ENCODE measurements at places on chromosomes 11 and 22.

- DNase-seq = no peak
Observed at GRCh38 chr11:16928044-16928443, 86.2 kb downstream of the PLEKHA7 start.

GRCh38 chr11:102399189-102399588, 52.2 kb downstream of the BIRC2 start:
- DNase-seq = no peak

- DNase-seq = peak; percentile 90
Observed at GRCh38 chr22:40491990-40492631, 121.7 kb downstream of the SGSM3 start.

DNA sequence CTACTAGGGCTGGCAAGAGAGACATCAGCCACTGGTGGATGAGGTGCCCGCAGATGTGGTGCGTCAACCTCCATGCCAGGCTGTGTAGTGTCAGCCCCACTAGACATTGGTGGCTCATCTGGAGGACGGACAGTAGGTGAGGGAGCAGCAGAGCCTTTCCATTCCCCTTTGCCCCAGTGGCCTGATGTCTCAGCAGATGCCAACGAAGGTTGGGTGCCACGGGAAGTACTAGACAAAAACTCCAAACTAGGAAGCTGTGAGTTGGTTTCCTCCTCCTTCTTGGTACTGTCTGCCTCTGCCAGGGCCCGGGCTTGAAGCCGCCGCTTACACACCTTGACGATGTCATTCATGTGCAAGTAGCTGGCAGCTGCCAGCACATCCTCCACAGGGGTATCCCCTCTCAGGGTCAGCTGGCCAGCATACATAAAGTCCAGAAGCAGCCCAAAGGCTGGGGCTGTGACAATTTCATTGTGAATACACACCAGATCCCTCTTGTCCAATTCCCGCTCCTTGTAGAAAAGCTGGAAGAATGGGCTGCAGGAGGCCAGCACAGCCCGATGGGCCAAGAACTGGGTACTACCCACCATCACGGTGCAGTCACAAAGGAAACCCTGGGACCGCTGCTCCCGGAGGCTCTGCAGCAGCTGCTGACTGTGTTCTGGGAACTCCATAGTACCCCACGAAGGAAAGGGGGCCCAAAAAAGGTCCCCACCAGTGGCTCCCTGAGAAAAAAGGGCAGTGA, 795 bp downstream of the ZBTB3 start:
- DNase-seq = no peak

DNA sequence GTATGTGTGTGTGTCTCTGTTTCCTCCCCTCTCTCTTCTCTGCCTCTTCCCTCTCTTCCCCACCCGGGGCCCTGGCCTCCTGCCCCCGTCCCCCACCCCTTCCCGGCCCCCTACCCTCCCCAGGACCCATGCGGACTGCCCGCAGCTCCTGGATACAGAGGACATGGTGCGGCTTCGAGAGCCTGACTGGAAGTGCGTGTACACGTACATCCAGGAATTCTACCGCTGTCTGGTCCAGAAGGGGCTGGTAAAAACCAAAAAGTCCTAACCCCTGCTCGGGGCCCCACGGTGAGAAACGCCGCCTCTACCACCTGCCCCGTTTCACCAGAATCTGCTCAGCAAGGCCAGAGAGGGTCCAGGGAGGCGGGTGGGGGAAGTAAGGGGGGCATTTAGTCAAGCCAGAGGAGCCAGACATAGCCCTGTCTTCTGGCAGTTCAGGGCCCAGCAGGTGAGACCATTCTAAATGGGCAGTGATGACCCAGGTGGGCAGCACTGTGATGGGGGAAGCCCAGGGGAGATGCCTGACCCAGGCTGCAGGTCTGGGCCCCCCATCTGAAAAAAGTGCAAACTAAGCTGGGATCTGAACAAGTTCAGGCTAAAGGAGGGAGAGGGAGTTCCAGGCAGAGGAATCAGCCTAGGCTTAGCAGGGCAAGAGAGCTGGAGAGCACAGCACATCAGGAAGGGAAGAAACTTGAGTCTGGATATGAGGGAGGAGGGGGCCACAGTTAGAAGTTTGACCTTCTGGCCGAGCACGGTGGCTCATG, 6.4 kb downstream of the SELENOM start:
- DNase-seq = no peak

All from cardiac fibroblast (primary cell).